ENCODE measurements at places on chromosomes 13 and 19.

GRCh38 chr13:20182231-20182846 is 10.4 kb downstream of the GJB2 start:
- DNase-seq: peak; percentile 42

- DNase-seq: no peak
Measured at GRCh38 chr13:20294497-20294896, 62.4 kb upstream of the GJB6 start.

DNA sequence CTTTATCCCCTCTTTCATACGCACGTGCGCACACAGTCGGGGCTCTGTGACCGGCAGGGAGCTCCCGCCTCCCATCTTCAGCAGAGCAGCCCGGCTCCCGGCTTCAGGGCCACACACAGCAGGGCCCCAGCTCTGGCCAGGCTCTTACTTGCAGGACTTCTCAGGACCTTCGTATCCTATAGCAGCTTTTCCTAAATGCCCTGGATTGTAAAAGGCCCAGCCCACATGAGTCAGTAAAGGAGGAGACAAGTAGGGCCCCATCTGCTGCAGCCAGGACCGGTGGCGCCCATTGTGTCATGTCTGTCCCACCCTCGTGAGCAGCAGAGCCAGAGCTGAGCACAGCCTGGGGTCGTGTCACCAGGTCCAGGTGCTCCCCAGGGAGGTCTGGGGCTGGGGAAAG is 107.6 kb upstream of the VSTM2B start:
- DNase-seq: no peak

- no peak for DNase-seq
Measured at GRCh38 chr13:24540236-24541126, 27.9 kb upstream of the PARP4 start.

GRCh38 chr13:52916486-52916990 is 68.1 kb upstream of the PCDH8 start:
- DNase-seq: no peak

GRCh38 chr19:36140304-36141038 is 605 bp downstream of the CAPNS1 start:
- peak; percentile 52 for DNase-seq

DNA sequence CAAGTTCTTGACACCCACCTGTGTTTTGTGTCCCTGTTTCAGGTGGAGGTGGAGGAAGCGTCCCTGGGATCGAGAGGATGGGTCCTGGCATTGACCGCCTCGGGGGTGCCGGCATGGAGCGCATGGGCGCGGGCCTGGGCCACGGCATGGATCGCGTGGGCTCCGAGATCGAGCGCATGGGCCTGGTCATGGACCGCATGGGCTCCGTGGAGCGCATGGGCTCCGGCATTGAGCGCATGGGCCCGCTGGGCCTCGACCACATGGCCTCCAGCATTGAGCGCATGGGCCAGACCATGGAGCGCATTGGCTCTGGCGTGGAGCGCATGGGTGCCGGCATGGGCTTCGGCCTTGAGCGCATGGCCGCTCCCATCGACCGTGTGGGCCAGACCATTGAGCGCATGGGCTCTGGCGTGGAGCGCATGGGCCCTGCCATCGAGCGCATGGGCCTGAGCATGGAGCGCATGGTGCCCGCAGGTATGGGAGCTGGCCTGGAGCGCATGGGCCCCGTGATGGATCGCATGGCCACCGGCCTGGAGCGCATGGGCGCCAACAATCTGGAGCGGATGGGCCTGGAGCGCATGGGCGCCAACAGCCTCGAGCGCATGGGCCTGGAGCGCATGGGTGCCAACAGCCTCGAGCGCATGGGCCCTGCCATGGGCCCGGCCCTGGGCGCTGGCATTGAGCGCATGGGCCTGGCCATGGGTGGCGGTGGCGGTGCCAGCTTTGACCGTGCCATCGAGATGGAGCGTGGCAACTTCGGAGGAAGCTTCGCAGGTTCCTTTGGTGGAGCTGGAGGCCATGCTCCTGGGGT is 16.7 kb downstream of the PRAM1 start:
- no peak for DNase-seq

- DNase-seq: no peak
Measured at GRCh38 chr13:99258210-99258860, at the start of gene GPR18. TSS of gene GPR18 (minus strand) at chr13:99258379. CDS start at chr13:99255872, 2,507 bp downstream.

GRCh38 chr19:39841041-39841440 is 5.1 kb downstream of the FBL start:
- no peak for DNase-seq

DNA sequence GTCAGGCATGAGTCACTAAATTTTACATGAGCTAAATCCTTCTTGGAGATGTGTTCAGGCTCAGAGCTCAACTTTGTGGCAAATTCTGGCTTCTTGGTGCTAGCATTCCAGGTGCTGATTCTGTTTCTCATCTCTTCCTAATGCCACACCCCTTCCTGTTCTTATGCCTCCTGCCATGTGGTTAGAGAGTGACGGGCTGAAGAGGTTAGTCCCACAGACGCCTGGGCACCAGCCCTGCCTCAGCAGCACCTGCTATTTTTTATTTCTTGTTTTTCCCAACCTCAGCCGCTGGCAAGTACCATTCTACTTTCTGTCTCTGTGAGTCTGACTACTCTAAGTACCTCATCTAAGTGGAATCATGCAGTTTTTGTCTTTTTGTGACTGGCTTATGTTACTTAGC is 329.5 kb downstream of the KCNRG start:
- no peak for DNase-seq

- no peak for DNase-seq
Measured at GRCh38 chr13:48155848-48156247, 60.9 kb upstream of the MED4 start.

DNA sequence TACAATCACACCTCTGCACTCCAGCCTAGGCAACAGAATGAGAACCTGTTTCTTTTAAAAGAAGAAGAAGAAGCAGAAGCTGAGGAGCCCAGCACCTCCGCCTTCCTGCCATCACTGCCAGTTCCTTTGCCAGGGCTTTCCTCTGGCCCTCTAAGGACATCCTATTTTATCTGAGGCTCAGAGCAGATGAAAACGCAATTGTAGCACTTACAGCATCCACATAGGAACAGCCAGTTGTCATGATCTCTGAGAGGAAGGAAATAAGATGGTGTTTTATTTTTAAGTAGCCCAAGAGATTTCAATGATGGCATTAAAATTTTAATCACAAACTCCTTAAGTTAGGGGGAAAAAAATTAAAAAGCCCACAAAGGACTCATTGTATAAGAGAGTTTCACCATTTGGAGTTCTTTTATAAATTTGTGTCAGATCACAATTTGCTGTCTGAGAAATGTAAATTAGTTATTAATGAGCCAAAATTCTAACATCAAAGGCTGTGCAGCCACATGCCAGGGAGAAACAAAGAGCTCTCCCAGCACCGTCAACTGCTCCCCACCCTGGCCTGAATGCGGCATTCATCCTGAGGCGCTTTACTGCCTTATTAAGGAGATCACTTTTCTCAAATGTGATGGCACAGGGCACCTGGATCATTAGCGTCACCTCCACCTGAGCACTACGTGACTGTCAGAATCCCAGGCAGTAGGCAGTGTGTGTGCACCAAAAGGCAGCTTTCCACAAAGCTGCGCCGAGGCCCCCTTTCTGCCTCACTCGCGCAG is 393.0 kb downstream of the FOXO1 start:
- no peak for DNase-seq

DNA sequence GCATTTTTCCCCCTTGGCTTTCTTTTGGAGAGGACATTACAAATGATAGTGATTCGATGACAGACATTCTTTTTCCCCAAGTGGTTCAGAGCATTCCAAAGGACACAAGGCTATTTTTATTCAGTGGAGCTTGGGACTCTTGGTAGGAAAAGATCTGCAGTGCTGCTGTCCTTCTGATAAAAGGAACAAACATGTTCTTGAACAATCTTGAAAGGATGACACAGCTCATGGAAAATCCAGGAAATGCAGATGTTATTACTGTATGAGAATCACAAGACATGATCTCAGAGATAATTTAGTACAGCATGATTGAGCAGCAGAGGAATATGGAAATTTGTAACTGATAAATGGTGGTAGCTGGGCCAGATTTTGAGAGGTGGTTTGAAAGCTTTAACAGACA is 96.2 kb upstream of the RFC3 start:
- DNase-seq: no peak

DNA sequence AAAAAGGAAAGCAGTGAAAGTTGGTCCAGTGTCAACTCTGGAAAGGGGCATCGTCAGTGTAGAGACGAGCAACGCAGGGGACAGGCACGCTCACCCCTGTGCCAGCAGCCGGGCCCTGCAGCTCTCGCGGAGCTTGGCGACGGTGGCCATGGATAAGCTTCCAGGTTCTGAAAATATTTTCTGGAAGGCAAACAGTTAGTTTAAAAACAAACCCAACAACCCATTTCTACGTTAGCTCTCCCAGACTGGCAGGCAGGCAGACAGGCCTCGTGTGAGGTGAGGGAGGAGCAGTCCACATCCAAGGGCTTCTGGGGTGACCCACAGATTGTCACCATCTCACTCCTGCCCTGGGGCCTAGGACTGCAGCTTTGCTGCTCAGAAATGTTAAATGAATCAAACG is 27.4 kb downstream of the LAMP1 start:
- DNase-seq: no peak

DNA sequence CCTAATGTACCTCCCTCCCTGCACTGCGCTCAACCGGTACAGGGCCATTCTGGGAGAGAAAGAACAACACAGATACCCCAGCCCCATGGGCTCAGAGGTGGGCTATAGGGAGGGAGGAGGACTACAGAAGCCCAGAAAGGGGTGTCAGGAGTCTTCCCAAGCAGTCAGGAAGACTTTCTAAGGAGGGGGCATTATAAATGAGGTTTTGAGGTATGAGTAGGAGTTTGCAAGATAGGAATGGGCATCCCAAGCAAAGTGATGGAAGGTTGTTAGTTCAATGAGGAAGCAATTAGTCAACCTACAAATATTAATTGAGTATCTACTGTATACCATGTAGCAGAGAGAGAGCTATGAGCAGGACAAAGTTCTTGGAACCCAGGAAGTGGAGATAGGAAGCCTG is 6.3 kb upstream of the B3GNT3 start:
- no peak for DNase-seq

GRCh38 chr19:29812080-29812880 is 489 bp downstream of the CCNE1 start:
- peak; percentile 21 for DNase-seq

DNA sequence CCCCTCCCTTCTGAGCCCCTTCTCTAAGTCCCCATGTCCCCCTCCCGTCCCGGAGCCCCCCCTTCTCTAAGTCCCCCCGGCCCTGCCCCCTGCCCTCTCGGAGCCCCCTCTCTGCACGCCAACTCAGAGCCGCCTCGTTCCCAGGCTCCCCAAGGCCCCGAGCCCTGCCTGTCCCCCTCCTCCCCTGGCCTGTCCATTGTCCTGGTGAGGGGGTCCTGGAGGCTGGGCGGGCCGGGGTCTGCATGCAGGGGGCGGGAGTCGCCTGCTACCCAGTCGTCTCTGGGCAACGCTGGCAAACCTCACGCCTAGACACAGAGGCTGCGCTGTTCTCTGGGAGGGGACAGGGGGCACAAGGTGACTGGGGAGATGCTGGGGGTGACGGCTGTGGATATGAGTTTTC is 39.2 kb upstream of the SEMA6B start:
- DNase-seq: no peak

- peak; percentile 30 for DNase-seq
Measured at GRCh38 chr19:18153556-18154134, 682 bp downstream of the PIK3R2 start.

DNA sequence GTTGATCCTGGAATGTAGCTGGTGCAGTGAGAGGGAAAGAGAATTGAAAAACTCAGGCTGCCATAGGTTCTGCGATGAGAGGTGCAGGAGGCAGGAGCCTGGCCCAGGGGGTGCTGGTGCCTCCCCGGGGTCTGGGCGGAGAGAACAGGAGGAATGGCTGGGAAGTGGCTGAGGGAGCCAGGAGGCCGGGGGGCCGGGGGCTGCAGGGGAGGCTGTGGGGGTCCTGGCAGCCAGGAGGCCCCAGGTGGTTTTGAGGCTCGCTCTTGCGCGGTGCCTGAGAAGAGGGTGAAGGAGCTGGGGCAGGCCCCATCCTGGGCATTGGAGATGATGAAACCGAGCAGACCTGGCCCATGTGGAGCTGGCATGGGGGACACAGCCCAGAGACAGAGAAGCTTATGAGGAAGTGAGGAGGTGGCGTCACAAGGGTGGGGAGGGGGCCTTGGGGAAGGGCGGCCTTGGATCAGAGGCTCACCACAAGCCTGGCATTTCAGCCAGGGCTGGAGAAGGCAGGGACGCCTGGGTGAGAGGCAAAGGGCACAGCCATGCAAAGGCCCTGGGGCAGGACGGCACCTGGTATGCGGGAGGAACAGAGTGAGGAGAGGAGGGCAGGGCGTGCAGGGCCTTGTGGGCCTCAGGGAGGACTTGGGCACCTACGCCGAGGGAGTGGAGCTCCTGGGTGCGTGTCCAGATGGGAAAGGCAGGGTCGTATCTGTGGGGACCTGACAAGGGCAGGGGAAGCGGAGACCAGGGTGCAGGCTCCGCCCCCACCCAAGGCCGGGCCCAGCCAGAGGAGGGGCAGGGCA is 1.3 kb upstream of the TEKTIP1 start:
- no peak for DNase-seq

GRCh38 chr13:39016787-39017186 is 21.1 kb downstream of the PROSER1 start:
- DNase-seq: no peak

DNA sequence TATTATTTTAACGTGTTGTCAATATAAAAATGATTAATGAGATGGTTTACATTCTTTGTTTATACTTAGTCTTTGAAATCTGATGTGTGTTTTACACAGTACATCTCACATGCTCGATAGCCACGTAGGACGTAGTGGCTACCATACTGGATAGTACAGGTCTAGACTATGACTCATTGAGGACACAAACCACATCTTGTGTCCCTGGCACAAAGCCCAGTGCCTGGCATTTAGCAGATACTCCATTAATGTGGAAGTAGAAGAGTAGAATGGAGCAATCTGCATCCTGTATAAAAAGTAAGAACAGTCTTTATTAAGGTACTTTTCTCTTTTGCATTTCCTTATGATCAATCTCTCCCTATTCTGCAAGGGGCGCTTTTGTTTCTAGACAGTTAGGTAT is 49.0 kb upstream of the FRY start:
- no peak for DNase-seq

DNA sequence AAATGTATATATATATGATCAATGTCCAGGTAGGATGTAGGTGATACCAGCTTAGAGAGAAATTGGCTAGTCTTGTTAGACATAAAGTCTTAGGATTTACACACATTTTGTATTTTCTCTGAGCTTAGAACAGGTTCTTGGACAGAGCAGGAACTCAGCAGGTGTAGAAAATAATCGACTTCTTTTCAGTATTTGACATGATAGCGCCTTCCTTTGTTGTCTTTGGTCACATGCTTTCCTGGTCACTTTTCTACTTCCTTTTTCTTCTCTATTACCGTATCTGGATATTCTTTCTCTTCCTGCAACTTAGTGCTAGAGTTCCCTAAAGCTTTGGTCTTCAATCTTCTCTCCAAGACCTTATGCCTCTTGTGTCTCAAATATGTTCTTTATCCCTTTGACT is 107.4 kb downstream of the LRCH1 start:
- DNase-seq: no peak

DNA sequence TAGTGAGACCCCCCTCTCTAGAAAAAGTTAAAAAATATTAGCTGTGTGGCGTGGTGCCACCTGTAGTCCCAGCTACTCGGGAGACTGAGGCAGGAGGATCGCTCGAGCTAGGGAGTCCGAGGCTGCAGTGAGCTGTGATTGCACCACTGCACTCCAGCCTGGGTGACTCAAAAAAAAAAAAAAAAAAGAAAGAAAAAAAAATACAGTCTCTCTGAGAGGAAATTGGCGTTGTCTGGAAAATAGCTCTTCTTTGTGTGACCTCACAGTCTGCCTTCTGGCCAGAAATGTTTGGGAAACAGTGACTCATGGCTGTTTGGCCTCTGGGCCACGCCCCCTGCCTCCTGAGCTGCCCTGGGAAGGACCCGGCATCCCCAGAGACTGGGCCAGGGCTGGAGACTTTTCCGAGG is 10.7 kb downstream of the MARCHF2 start:
- DNase-seq: no peak

- DNase-seq: no peak
Measured at GRCh38 chr13:112983428-112984196, 14.6 kb downstream of the MCF2L start.

All from memory B cell (primary cell).